ENCODE measurements at places on chromosomes 3 and 15. TPM values are rescaled to one million over a fixed set of nuclear protein-coding genes. Genes with fewer than 3 reads are reported as not detected.

DNA sequence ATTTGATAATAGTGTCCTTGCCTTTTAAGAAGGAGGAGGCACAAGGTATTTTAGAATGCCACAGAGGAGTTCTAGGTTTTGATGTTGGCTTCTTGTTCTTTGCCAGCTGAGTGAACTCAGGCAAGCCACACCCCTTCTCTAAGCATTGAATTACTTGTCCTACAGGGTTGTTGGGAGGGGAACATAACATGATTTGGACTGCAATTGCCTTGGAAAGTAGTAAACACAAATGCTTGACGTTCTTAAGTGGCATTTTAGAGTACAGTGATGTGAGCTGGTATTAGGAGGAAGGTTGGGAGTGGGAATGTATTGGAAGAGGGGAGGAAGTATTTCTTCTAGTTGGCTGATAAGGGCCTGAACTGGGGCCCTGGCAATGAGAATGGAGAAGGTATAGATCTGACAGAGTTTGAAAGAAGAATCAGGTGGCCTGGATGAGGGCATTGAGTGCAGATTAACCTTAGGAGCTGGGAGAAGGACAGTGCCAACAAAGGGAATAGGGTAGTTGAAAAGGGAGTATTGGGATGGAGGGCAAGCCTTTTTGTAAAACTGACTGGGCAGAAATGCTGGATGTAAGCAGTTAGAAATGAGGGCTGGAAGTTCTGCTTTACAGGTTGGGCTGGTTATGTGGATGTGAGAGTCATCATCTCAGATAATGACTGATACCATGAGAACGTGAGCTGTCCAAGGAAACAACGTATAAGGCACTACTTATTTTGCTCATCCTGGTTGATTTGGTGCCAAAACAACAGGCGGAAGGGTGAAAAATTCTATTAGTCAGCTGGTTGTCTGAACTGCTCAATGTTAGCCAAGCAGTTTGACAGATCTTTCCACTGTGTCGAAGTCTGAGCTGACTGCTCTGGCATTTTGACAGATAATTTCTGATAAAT is 16.7 kb downstream of the KAT2B start:
- DNase-seq: peak; percentile 78

GRCh38 chr15:97143592-97144376 is 813.3 kb downstream of the NR2F2 start:
- DNase-seq: no peak

DNA sequence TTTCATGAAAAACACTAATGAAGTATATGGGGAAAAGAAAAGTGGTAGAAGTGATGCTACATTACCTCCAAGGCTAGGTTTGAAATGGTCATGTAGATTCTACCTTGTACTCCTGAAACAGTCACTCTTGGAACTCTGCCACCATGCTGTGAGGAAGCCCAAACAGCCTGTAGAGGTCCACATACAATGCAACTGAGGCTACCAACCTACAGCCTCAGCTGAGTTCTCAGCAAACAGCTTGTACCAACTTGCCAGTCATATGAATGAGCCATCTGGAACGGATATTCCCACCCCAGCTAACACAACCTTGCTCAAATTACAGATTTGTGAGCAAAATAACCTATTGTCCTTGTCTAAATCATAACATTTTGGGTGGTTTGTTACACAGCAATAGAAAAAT is 193.5 kb downstream of the ULK4 start:
- DNase-seq: no peak

DNA sequence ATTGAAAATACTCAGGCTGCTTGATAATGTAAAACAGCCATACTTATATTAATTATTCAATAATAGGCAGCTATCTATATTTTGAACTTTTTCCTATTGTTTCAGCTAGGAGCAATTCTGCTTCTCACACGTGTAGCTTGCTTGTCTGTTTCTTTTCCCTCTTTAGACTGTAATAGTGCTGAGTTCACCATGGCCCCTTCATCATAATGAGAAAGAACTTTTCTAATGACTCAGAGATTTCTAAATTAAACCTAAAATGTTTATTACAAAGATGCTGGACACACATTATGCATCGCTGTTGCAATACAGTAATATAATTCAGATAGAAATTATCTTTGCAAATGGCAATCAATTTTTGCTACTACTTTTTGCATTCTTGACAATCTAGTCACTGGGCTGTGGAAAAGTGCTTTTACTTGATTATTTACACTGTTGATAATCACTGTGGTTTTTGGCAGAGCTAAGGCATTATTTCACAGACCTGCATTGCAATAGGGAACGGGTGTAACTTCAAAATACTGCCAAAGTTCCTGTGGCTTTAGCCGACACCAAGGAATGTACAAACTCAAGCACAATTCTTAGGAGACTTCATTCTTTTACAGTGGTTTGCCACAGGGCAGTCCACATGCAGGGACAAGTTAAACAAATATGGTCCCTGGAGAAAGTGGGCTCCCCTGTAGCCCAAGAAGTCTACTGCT is 281.0 kb upstream of the TBL1XR1 start:
- peak; percentile 93 for DNase-seq

DNA sequence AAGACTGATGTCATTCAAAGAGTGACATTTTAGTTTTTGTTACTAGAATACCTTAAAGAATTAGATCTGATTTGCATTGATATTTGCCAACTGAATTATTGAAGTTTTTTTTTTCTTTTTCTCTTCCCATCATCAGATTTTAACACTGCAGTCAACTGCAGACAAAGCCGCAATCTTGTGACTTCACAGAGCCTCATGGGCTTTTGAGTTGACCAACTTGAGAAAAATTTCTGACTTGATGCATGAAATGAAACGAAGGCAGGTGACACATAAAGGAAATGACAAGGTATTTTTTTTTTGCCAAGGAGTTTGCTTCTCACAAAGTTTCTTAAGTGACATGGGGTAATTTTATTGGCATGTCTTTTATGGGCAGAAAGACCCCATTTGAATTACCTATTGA is 383.7 kb downstream of the GAP43 start:
- DNase-seq: no peak

GRCh38 chr3:66101901-66102300 is 63.2 kb upstream of the MAGI1 start:
- no peak for DNase-seq

- DNase-seq: no peak
These were observed 8.9 kb downstream of the CCDC13 start for GRCh38 chr3:42764115-42764514.

DNA sequence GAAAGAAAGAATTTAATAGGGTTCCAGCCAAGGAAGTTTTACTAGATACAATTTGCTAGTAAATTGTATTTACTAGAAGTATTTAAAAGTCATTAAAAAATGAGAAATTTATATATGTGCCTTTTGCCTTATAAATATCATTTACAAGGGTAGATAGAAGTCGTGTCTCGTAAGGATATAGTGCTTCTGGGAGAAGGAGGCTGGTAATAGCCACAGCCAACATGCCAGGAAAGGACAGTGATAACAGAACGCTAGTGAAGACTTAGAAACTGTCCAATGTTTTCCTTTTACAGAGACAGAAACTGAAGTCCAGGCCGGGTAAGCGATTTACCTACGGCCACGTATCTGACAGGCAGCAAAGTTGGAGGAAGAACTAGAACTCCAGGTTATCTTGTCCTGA is 113.5 kb upstream of the LRRN1 start:
- no peak for DNase-seq

DNA sequence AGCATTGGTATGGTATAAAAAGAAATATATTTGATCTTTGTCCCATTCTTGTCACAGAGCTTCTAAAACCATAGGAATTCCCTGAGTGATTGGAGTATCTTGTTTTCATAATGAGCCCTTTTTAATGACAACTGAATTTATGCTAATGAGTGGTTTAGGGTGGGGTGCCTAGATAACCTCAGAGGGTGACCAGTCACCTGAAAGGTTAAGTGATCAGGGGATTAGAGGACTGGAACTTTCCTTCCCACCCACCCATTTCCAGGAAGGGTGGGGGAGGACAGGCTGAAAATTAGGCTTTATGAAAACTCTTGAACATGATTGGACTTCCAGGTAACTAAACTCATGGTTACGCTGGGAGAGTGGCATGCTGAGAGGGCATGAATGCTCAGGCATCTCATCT is 8.5 kb downstream of the MFN1 start:
- no peak for DNase-seq

DNA sequence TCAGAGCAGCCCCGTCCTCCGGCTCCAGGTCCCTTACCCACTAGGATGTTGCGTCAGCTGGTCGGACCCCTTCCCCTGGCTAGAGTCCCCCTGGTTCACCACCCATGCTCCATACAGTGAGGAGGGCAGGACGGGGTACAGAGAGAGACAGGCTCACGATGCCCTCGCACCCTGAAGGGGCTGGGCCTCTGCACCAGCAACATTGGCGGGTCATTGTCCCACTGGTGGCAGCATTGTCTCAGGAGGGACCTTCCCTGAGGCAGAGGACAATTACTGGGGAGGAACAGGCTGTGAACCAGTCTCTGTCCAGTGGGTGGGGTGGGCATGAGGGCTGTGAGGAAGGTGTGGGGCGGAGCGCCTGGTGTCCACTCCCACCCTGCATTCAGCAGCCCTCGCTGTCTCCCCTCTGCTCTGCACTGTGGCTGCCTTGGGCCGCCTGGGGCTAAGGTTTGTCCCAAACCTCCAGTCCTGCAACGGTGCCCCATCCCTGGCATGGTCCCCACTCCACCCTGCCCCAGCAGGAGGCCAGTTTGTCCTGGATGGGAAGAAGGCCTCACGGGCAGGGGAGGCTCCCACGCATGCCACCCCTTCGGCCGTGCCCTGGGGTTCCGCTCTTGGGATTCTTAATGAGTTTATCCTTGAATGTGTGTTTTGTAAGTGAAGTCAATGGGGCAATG is 48.0 kb upstream of the KLF13 start:
- no peak for DNase-seq

- no peak for DNase-seq
These were observed 260.0 kb upstream of the LYSMD4 start for GRCh38 chr15:99993262-99993661.

GRCh38 chr3:53083949-53084309 is 38.1 kb upstream of the SFMBT1 start:
- DNase-seq: no peak

GRCh38 chr3:64187065-64187959 is 38.0 kb downstream of the PRICKLE2 start:
- DNase-seq: peak; percentile 97

GRCh38 chr3:79874646-79875045 is 106.8 kb upstream of the ROBO1 start:
- DNase-seq: no peak

GALNT15 gene
- 3.9 TPM for total RNA-seq

IREB2 gene
- 58.3 TPM for total RNA-seq

ABHD10 gene
- 17.6 TPM for total RNA-seq

DUOXA2 gene
- total RNA-seq: 3.9 TPM

HRH1 gene
- 15.2 TPM for total RNA-seq
